ENCODE measurements at places on chromosomes 3 and 15.

GRCh38 chr15:48966595-48967301 lies 3.0 kb upstream of the SHC4 start:
- no peak for DNase-seq

DNA sequence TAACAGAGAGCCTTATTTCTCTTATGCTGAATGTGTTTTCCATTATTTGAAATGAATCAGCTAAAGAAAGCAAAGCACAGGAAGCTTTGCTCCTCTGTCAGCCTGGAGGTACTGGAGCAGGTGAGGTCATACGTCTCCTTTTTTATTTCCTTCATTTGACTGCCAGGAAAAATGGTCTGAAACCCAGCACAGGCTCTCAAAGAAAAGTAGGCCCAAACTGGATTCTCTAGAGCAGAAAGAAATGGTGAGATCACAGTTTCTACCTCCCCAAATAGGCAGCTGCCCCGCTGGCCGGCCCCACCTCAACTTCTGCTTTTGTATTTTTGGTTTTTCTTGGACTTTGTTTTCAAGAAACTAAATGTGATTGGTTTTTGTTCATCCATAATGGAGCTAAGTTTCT lies 95.1 kb downstream of the RPL39L start:
- DNase-seq: no peak

GRCh38 chr3:139307072-139307491 lies 36.7 kb upstream of the MRPS22 start:
- DNase-seq: no peak

- DNase-seq: no peak
Observed at GRCh38 chr3:165749821-165750220, 87.4 kb downstream of the BCHE start.

DNA sequence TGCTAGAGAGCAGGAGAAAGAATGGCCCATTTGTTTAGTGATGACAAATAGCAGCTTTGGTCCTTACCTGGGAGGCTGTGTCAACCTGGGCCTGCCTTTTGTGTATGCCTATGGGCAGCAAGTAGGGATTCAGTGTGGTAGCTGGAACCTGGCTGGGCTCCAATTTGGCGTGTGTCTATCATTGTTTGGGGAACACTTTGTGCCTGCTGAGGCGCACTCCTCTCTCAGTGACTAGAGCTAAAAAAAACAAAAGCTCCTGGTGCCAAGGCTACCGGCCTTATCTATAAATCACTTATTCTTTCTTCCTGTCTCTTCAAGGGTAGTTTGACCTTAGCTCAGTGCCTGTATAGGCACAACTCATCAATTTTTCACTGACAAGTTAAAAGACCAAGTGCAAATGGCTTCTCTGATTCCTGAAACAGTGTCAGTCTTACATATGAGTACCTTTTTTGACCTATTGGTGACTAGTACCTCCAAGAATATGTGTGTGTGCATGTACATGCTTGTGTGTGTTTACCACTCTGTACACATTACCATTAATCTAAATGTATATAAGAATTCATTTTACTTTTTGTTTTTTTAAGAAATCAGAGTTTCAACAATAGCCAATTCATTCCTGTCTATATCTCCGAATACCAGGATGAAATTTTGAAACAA lies 54.6 kb downstream of the GMNC start:
- no peak for DNase-seq

DNA sequence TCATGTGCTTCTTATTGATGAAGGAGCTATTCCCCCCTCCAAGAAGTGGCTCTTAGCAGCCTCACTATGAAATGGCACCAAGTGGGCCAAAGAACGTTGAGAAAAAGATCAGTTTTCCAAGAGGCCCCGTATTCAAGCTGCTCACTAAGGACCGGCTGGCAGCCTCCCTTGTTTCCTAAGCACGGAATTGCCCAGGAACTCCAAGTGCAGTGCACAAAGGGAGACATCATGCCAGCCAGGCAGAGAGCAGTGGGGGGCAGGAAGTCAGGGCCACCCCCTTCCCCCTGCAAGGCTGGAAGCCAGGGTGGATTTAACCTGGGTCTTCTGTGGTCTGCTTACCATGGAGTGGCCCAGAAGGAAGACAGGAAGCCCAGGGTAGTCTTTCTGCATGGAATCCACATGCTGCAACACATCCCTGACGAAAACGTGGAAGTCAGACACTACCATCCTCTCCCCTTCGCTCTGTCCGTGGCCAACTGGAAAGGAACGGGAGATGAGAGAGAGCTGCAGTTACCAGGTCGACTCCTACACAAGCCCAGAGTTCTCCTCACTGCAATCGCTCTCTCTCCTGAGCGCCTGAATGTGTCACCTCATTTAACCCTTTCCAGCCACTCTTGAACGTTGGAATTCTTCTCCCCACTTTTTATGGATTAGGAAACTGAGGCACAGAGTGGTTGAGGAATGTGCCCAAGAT lies 49.5 kb downstream of the ABTB1 start:
- DNase-seq: no peak

DNA sequence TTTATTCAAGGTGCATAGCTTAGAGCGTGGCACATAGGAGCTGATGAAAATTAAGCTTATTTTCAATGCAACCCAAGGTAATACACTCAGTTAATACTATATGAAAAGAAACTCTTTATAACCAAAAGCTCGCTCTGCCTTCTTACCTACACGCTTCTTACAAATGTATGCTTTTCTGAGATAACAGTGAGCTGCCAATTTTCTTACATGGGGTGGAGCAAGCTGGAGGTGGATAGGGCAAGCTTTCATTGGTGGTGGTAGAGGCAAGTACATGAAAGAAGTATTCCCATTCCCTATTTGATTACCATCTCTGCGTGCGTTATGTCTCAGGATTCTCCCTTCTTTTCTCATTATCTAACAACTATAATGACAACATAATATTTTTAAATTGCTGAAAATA lies 8.9 kb downstream of the DZIP3 start:
- no peak for DNase-seq

GRCh38 chr3:21041621-21042020 lies 709.4 kb downstream of the ZNF385D start:
- DNase-seq: no peak

GRCh38 chr3:31294430-31295149 lies 238.1 kb upstream of the STT3B start:
- no peak for DNase-seq

DNA sequence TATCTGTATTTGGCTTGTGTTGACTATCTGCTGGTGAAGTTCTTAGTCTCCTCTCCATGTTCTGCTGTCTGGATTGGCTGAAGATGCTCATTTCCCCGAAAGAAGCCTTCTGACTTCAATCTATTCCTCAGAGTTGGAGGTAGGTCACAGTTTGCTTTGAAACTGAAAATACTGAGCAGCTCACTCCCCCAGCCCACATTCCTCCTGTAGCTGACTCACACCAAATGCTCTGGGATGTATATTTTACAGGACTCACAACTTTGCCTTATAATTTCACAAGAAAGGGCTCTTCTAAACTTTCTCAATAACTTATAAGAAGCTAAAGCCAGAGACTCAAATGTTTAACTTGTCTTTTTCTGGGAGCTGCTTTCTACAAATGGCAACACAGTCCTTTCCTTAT lies 36.3 kb upstream of the SNX4 start:
- DNase-seq: no peak

DNA sequence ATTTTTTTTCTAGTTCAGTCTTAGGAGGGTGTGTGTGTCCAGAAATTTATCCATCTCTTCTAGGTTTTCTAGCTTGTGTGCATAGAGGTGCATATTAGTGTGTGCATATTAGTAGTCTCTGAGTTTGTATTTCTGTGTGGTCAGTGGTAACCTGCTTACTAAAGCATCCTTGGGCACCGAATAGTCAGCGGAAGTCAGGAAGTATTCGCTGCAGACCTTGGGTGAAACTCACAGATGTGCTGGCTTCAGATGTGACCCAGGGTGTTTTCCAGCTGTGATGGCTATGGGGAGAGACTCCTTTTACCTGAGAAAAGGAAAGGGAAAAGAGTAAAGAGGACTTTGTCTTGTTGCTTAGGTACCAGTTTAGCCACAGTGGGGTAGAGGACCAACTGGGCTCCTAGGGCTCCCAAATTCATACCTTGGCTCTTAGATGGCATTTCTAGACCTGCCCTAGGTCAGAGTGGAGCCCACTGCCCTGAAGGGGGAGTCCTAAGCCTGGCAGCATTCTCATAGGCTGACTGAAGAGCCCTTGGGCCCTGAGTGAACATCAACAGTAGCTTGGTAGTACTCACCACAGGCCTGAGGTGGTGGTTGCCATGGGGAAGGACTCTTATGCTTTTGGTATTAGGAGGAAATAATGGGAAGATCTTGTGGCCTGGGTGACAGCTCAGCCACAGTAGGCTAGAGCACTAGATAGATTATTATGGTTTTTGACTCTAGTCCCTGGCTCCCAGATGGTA lies 286.0 kb upstream of the ZPLD1 start:
- no peak for DNase-seq

DNA sequence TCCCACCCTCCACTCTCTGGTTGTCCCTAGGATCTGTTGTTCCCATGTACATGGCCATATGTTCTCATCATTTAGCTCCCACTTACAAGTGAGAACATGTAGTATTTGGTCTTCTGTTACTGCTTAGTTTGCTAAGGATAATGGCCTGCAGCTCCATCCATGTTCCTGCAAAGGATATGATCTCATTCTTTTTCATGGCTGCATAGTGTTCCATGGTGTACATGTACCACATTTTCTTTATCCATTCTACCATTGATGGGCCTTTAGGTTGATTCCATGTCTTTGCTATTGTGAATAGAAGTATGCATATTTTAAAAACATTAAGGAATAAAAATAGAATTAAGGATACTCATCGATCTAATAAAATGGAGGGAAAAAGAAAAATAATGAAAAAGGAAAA lies 278.4 kb downstream of the MBNL1 start:
- DNase-seq: no peak

DNA sequence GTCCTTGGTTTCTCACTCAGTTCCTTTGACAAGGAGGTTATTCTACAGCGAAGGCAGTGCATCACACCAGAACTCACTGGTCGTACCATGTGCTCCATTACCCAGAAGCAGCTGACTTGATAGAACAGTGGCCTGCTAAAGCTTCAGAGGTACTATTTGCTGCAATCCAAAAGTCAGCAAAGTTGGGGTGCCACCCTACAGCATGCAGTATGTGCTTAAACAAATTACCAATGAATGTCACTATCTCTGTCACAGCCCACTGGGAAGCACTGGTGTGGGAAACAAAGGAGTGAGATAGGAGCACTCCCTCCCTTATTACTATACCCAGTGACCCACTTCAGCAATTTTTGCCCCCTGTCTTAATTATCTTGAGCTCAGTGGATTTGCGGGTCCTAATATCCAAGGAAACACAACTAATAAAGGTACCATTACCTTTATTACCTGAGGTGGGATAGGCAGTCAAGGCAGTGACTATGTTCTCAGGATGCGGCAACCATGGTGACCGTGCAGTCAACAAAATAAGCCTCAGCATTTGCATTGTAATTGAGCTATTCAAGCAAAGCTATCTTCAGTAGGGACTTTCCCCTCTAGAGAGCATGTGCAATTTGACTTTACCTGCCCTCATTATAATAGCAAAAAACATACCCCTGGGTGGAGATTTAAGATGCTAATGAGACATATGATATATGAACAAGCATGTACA lies 199.4 kb downstream of the OCA2 start:
- DNase-seq: no peak

- no peak for DNase-seq
Observed at GRCh38 chr3:2908693-2909351, 201.4 kb downstream of the IL5RA start.

DNA sequence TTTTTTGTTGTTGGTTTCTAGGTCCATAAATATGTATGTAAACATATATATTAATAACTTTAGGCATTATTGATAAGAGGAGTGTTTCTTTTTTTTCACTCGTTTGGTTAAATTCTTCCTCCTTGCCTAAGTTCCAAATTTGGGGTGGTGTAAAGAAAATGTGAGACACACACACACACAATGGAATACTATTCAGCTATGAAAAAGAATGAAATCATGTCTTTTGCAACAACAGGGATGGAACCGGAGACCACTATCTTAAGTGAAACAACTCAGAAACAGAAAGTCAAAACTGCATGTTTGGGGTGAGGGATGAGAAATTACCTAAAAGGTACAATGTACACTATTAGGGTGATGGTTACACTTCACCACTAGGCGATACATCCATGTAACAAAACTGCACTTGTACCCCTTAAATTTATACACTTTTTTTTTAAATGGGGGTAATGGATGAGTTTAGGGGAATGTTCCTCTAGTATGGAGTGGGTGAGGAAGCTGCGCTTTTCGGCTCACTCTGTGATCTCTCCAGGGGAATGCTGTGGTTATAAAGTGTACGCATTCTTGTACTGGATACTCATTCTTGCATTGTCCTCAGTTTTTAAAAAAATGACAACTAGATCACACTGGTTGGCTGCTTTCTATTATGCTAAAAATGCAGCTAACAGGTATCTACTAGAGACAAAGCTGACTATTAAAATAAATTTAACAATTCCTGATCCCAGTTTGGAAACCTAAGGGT lies 50.8 kb upstream of the PPARG start:
- DNase-seq: no peak

- no peak for DNase-seq
Observed at GRCh38 chr15:101151288-101151687, 100.6 kb downstream of the CHSY1 start.

DNA sequence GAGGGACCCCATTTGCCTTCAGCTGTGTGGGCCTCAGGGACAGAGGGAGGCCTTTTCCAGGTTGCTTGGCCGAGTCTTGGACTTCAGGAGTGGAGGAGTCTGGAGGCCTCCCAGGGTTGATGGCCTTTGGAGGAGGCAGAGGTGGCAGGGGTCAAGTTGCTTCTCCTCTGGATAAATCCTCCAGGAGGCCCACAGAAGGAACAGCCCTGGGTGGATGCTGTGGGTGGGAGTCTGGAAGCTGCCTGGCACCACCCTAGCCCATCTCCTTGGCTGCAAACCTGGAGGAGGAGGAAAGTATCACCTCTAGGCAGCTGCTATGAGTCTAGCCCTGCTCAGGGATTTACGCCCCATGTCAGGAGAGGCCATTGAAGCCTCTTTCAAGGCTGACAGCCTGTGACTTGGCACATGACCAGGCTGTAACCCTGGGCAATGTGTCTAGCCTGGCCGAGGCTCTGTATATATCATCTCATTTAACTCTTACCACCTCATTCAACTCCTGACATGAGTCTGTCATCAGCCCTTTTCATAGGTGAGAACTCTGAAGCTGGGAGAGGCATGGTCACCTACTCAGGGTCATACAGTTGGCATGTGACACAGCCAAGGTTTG lies 2.9 kb upstream of the PRKCD start:
- DNase-seq: no peak

DNA sequence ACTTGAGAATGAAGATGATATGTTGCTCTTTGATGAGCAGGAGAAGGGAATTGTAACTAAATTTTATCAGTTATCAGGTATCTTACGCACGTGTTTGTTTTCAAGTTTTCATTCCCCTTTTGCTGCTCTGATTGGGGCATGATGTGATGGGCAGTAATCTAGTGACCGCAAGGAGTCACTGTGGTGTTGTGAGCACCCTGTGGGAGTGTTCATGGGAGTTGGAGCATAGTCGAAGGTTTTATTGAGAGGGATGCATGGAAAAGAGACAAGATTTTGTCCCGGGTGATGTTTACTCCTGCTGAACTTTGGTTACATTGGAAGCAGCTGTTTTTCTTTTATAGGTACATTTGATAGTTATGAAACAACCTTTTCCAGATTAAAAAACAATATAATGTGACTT lies 2.1 kb downstream of the FAN1 start:
- DNase-seq: no peak

- no peak for DNase-seq
Observed at GRCh38 chr15:85044894-85045293, 63.2 kb downstream of the PDE8A start.

GRCh38 chr15:65423150-65423975 lies 616 bp upstream of the IGDCC4 start:
- DNase-seq: no peak

- DNase-seq: no peak
Observed at GRCh38 chr3:38690185-38690584, 40.7 kb upstream of the SCN5A start.

- no peak for DNase-seq
Observed at GRCh38 chr3:141279077-141279967, 47.7 kb downstream of the PXYLP1 start.

Data from stimulated activated CD8-positive, alpha-beta memory T cell treated with anti-CD3 and anti-CD28 coated beads, Interleukin-7, amount 100 ng/mL, for 1 hour (primary cell).